Cardiac septum (tissue), 1 donor: ENCODE measurements at places on chromosomes 3 and 15. TPM values are rescaled to one million over a fixed set of nuclear protein-coding genes. Genes with fewer than 3 reads are reported as not detected.

ZBED2 gene
- total RNA-seq, result not detected

PCSK6 gene
- 10.6 TPM for total RNA-seq

CNTN3 gene
- total RNA-seq, result 1.3 TPM

RTF1 gene
- total RNA-seq, result 26.8 TPM

RETNLB gene
- total RNA-seq, result not detected

GOLGA8T gene
- total RNA-seq, result 1.6 TPM

RHOA gene
- total RNA-seq, result 340 TPM

CLDN18 gene
- not detected for total RNA-seq

STAC gene
- 0.51 TPM for total RNA-seq

GOLGA6A gene
- total RNA-seq, result not detected

PPP2R3A gene
- total RNA-seq, result 82.8 TPM

STRIT1 gene
- 4.8 TPM for total RNA-seq

WDR49 gene
- total RNA-seq, result 3.4 TPM

HRG gene
- not detected for total RNA-seq

GOLGA6L10 gene
- total RNA-seq, result 0.86 TPM

KLHL6 gene
- 2.2 TPM for total RNA-seq

OXTR gene
- 0.30 TPM for total RNA-seq

ZNF620 gene
- total RNA-seq, result 1.5 TPM

ABCF3 gene
- total RNA-seq, result 61.5 TPM

DNA sequence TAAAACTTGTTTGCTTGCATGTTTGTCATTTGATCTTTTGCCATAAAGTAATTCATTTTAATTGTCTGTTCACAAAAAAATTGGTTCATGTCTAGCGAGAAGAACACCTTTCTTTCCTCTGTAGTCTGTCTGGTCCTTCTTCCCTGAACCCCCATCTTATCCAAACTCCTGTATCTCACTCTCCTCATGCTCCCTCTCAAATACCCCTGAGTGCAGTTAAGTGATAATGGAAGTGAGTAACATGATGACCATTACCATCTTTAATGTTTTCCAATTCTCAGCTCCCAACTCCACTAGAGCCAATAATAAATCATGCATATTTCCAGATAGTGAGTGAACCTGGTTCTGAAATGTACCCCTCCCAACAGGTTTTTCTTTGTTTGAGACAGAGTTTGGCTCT, 14.2 kb upstream of the KCNMB3 start:
- no peak for DNase-seq

GRCh38 chr3:183307749-183308148, 54.7 kb downstream of the B3GNT5 start:
- no peak for DNase-seq

DNA sequence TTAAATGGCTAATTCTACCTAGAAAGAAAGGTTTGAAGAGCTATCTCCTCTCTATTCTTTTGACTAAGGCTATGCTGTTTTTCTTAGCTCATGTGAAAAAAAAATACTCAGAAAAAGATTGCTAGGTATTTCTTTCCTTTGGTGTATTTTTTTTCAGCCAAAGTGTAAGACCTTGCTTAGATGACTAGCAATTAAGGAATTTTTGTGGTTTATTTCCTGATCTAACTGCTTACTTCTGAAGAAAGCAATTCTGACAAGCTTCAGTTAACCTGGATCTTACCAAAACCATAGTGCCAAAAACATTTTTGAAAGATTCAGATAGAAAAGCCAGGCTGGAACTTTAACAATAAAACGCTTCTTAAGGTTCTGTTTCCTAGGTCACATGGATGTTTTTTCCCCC, 315.6 kb downstream of the SOX2 start:
- DNase-seq, result no peak

DNA sequence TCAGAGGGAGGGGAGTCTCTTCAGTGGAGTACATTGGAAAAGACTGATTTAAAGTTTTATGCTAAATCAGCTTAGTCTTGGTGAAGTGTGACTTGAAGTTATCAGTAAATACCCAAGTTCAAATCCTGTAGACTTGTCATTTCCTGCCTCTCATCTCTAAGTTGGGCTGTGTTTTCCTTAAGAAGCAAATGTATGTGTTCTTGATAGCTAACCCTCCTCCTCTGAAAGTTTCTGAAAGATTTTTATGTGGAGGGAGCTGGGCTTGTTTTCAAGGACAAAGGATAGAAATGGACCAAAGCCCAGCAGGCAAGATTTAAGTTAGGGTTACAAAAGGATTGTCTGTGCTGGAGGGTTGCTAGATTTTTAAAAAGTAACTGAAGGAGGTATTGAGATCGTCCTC, 4.2 kb downstream of the MAPKBP1 start:
- DNase-seq, result no peak

- DNase-seq, result peak; percentile 49
These were observed 12.5 kb downstream of the CHDH start for GRCh38 chr3:53833700-53834099.

GRCh38 chr3:9420850-9421549, 23.6 kb downstream of the SETD5 start:
- no peak for DNase-seq

- no peak for DNase-seq
These were observed 47.4 kb downstream of the CMTM8 start for GRCh38 chr3:32285891-32286290.

DNA sequence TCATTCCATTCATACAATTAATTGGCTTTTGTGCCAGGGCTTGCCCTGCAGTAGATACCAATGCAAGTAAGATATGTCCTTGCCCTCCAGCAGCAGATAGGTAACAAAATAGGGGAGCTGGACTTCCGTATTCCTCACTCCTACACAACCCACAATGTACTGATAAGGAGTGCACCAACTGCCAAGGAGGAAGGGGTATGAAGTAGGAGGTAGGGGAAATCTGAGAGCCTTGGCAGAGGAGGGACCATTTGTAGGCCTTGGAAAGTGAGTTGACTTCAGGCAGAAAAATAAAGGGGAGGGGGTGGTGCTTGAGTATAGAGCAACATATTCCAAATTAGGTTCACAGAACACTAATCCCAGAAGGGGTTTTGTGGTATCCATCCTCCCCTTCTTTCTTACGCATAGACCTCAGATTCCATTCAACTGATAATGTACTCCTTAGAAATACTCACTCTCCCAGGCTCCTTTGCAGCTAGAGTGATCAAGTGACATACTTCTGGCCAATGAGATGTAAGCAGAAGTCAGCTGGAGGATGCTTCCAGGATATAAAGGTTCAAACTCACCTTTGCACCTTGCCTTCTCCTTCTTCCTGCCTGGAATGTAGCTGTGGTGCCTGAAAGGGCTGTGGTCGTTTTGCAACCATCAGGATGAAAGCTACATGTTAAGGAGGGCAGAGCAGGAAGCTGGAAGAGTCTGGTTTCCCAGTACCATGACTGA, 127.1 kb upstream of the SMAD3 start:
- DNase-seq, result peak; percentile 43

DNA sequence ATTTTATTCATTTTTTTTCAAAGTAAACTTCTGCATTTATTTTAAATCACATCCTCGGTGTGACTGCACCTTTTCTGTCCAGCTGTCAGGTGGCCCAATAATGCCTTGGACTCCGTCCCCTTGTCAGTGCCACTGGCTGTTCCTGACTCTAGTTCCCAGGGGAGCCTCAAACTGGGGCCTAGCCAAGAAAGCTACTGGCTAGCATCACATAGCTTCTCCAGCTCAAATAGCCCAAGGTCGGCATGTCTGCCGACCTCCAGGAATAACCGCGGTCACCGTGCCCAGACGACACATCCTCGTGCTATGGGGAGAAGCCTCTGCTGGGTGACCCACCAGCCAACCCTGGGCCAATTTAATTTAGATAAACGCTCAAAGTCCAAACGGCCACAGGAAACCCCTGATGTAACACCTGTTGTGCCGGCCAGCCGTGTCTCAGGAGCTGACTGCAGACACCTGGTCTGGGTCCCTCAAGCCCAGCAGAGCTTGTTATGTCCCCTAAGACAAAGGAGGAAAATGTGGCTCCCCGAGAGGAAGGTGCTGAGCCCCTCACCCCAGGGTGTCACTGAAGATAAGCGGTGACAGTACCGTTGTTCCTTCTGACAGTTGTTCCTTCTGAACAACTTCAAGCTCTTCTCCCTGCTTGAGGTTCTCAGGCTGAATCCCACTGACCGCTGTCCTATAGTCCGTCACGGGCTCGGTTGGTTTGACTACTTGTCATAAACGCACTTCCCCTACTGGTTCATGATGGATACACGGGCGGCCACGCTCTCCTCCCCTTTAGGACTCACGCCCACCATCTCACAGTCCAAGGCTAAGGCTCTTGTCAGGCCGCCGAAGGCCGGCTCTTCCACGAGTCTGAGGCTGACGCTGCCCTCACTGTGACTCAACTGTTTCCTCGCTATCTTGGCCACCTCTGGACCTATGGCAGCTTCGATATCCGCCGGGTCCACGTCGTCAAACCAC, 126.2 kb downstream of the KLF13 start:
- no peak for DNase-seq

GRCh38 chr3:188255190-188255589, 101.2 kb downstream of the LPP start:
- DNase-seq, result no peak

DNA sequence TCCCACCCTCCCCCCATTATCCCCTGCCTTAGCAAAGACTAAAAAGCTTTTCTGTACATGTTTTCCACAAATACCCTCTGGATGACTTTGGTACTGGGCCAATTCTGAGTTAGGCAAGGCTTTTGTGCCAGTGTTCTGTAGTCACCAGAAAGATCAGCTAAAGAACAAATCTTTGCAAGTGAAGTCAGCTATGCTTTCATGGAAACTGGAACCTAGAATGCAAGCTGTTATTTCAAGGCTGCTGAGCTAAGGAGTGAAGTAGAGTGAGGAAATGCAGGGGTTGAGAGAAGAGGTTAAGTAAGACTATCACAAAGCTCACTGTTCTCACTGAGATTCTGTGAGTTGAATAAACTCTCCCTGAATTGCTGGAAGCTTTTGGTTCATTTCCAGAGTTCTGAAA, 107.8 kb upstream of the CNTN3 start:
- DNase-seq, result no peak

GRCh38 chr3:175307642-175308041, 448.5 kb downstream of the NAALADL2 start:
- DNase-seq, result no peak

- peak; percentile 74 for DNase-seq
These were observed 9.2 kb downstream of the PLSCR4 start for GRCh38 chr3:146241523-146242240.

DNA sequence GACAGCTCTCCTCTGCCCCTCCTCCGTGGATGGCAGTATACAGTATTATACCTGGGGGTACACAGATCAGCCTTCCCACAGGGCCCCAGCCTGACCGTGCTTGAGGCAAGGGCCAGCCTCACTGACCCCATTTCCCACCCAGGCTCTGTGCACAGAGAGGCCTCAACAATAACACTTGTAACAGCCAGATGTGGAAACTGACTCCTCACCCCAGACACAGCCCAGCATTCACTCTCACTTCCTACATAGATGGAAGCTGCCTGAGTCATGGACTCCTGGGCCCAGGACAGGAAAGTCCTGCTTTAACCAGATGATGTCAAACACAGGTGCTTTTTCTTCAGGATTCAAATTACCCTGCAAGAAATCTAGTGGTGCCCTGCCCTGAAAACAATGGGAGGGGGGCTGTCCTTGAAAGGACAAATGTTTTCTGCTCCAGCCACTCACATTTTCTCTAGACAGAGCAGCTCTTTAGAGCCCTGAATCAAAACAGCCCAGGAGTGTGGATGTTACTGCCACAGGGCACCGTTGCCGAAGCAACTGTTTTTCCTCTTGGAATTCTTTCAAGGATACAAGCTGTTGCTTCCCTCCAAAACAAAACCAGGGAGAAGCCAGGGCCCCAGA, 16.4 kb downstream of the CCDC12 start:
- no peak for DNase-seq

DNA sequence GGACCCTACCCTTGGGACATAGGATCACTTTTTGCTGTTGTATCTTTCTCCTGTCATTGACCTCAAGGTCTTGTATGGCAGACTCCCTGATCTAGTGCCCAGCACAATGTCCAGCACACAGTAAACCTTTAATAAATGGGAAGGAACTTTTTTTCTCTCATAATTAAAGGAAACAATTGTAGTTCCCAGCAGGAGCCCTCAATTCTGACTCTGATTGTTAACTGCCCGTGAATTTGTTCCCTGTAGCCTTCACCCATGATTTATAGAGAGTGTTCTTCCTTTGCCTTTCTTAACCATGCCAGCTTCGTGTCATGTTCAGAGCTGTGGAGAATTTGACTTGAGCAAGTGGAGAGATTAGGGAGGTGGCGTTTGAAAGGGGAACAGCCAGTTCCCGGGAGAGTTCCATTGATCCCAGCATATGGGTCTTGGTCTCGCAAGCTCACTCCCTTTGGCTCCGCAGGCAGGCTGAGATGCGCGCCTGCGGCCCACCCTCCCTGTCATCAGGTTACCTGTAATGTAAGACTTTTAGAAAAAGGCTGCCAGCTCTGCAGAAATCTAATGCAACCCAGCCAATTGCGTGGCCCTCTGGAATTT, 182.6 kb downstream of the TP63 start:
- DNase-seq, result no peak

- DNase-seq, result no peak
These were observed 326.4 kb downstream of the GBE1 start for GRCh38 chr3:81435050-81435449.

- DNase-seq, result no peak
These were observed 136.1 kb downstream of the CACNA1D start for GRCh38 chr3:53630547-53630946.

GRCh38 chr15:67322481-67322880, 67.9 kb downstream of the IQCH start:
- DNase-seq, result no peak

DNA sequence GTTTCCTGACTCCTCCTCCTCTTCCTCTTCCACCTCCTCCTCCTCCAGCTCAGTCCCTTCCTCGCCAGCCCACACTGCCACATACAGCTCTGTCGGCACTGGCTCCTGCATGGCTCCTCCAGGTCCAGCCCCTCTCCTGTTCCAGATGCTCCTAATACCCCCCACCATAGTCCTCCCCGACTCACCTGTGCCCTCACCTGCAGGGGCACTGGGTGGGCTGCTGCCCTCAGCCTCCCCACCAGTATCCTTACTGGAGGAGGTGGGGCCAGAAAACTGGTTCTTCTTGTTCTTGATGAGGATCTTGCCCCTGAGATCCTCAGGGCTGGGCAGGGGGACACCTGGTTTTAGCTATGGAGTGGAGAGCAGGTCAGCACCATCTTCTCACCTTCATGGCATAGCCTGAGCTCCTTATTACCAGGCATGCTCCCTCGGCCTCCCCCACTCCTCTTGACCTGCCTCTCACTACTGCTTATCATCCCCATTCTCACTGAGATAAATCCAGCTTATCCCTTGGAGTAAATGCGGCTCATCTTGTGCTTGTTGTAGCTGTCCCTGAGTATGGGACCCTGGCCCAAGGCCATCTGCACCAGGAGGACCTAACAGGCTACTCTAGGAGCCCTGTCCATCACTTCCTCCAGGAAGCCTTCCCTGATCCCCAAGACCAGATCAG, 11.0 kb downstream of the PLCB2 start:
- DNase-seq, result no peak

- DNase-seq, result no peak
These were observed 143.4 kb downstream of the WNT5A start for GRCh38 chr3:55343486-55344357.

DNA sequence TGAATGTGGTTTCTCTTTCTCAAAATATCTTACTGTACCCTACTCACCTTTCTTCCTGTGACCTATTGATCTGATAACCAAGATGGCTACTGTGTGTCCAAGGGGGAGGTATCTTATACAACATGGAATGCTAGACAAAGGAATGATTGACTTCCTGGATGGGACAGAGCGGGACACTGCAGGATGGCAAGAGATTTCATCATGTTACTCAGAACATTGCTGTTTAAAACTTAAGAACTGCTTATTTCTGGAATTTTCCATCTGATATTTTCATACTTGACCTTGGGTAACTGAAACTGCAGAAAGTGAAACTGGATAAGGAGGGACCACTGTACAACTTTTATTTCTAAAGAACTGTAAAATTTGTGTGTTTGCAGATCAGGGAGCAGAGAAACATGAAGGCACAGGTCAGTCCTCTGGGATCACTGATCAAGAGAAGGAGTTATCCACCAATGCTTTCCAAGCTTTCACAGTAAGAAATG, 18.5 kb downstream of the CNOT10 start:
- DNase-seq, result no peak
